NCI-H1930 (cell line): ENCODE measurements at places on chromosomes 7 and 10.

DNA sequence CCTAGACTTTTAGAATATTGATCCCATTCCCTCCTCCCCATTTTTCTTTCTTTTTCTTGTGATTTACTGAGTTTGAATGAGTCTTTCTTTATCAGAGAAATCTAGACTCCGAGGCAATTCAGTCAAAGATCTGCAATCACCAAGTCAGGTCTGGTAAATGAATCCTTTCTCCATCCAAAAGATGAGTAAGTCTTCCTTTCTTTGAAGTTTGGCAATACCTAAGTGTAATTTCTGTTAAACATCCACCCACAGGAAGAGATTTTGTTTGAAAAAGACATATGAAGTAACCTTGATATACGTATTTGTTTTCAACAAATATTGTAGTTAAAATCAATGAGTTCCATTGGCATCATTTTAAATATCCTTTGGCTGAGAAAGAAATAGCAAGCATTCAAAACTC, 58.3 kb downstream of the SLC39A12 start:
- no peak for DNase-seq

- no peak for DNase-seq
Observed at GRCh38 chr10:30079408-30079807, 20.0 kb upstream of the JCAD start.

GRCh38 chr10:51700228-51700817, 928 bp upstream of the CSTF2T start:
- DNase-seq = no peak

GRCh38 chr10:119541459-119542356, 811 bp downstream of the RGS10 start:
- no peak for DNase-seq

DNA sequence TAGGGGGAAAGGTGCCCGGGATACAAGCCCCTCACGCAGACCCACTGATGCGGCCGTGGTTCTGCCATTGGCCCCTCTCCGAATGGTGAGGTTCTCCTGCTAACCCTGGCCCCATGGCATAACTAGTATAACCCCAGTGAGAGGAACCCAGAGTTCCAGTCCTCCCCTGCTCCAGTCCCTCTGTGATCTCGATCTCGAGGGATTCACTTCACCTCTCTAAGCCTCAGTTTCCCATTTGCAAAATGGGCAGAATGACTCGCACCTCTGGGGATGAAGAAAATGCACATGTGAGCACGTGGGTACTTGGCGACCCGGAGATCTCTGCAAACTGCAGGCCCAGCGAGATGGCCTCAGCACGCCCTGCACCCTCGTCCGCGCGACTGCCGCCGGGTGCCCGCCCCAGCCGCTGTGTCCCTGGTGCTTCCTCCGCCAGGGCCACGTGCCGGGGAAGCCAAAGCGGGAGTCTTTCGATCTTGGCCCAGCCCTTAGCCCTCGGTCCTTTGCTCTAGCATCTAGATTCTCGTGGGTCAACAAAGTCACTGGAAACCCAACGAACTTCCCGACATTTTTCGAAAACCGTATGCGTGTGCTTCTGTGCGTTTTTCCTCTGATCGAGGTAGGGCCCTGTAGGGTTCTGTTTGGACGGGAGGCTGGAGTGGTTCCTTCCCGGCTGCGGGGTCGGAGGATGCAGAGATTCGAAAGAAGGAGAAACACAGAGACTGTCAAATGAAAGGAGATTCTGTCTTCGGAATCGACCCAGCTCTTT, 169.8 kb downstream of the UBE2H start:
- no peak for DNase-seq

DNA sequence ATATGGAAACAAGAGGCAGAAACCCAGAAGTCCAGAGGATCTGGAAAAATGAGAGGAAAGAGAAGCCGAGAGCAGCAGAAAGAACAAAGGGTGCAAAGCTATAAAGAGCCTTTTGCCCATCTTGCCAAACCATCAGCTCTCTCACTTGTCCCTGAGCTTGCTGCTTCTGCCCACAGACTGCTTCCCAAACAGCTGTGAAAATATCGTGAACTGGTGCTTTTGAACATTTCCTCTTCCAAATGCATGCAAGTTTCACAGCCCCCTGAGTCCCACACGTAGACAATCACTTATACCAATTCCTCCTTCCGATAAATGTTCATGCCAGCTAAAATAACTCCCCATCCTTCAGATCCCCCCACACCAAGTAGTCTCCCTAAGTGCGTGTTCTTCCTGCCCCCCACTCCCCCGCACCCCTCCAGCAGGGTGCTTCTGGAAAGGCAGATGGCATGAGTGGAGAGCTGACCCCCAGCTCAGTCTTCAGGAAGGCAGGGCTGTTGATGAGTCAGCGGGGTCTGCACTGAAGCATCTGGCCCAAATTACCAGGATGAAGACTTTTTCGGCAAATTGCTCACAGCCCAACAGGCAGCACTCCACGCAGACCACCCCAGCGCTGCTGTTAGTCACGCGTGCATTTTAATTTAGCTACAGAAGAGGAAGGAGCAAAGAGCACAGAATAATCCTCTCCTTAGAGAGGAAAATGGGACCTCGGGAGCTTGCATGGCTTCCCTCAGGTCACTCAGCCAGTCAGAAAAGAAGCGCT, 76.1 kb upstream of the KCNMA1 start:
- DNase-seq = no peak

- DNase-seq = no peak
Observed at GRCh38 chr7:47097431-47097830, 484.5 kb downstream of the TNS3 start.

- no peak for DNase-seq
Observed at GRCh38 chr7:84339306-84339705, 144.7 kb upstream of the SEMA3A start.

DNA sequence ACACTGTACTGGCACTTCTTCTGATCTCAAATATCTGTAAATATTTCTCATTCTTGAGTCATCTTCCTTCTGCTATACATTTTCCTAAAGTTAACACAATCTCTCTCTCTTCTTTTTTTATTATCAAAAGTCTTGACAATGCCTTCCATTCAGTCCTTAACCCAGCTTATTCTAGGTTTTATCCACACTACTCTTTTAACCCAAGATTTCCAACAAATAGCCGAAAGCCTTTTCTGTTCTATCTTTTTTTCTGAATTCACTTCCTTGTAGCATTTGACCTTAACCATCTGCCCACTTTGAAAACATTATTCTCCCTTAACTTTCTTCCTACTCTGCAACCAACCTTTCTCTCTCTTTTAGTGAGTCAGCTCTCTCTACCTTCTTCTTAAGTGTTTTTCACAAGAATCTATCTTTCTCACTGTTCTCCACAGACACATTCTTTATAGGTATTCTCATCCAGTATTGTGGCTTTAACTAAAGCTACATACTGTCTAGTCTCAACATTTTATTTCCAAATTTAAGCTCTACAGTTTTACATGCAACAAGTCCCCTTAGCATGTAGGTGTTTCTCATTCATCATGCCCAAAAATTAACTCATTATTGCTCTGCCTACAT, 915.6 kb downstream of the KCNMA1 start:
- DNase-seq = no peak

DNA sequence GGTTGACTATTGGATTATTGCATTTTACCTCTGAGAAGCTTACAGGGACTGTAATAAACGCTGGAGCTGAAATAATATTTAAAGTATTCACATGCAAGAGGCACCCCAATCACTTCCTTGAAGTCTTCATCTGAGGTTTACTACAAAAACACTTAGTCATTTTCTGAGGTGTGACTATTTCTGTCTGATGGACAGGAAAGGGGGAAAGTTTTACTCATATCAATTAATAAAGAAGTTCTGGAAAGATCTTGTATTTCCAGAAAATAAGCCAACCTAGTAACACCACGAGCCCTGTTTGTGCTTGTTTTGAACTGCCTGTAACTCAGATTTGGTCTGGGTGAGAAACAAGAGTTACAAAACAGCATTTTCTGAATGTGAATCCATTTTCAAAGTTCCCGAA, 63.9 kb upstream of the PRKCQ start:
- no peak for DNase-seq

DNA sequence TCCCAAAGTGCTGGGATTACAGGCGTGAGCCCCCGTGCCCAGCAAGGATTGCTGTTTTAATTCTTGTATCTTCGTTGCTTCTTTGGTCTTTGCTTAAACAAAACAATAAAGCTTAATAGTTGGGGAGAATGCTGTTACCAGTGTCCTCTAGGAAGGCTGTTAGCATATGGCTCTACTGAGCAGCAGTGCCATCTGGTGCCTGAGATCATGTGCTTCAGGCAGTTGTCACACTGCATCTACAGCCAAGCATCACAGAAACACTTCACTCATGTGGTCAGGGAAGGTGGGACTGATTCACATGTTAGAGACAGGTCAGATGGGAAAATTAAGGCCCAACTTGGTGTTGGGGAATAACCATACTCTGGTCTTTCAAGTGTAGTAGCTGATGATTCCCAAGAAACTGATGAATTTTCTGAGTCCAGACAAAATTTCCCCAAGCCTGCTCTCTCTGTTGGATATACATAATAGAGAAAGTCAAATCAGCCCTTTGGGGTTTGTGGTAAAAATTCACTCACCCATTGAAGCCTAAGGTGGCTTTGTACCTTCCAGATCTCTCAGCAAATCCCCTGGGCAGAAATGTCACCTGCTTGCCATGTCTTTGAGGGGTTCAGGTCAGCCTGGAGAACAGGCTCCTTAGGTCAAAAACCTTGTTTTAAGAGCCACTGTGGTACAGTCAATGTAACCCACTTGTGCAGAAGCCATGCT, 28.4 kb downstream of the UBE2D4 start:
- DNase-seq = no peak

DNA sequence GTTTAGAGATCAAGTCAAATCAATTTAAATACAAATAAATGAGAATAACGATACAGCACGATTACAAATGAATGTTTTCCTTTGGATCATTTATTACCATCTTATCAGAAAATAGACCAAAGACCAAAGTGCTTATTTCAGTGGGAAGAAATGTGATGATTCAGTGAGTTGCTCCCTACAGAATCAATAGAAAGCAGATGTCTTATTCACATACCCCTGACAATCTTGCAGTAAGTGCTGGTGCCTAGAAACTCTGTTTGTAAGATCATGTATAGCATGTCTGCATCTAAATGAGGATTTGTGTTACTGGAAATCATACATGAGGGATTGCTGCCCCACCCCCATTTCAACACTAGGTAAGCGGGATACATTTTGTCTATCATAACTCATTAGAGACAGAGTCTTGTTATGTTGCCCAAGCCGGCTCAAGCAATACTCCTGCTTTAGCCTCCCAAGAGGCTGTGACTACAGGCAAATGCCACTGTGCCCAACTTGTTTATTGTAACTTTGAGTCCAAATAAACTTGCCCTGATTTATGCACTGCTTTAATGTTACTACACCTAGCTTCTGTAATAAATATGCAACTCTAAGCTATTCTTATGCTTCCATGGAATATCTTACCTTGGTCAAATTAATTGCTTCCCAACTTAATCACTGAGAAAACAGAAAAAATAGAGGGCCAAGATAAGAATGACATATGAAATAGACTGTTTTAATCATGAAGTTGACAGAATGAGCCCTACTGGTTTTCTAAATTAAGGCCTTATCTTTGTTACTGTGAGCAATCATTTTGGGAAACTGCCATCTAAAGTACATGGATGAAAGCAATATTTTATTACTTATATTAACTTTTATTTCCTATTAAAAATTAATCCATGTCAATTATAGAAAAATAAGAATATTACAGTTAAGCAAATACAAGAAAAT, 82.5 kb downstream of the AHR start:
- DNase-seq = no peak

- no peak for DNase-seq
Observed at GRCh38 chr10:132743925-132744490, 41.9 kb downstream of the NKX6-2 start.

GRCh38 chr10:114683162-114683561, 25.1 kb upstream of the ABLIM1 start:
- no peak for DNase-seq

DNA sequence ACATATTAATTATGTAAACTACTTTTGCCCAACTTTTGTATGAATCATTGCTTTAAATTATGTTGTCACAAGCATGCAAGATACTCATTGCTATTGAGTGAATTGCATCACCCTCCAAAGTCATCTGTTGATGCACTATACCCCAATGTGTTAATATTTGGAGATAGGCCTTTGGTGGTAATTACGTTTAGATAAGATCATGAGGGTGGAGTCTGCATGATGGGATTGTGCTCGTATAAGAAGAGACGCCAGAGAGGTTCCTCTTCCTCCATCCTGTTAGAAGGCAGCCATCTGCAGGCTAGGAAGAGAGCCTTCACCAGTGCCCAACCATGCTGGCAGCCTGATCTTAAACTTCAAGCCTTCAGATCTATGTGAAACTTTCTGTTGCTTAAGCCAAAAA, 95.3 kb upstream of the MAGI2 start:
- DNase-seq = no peak

DNA sequence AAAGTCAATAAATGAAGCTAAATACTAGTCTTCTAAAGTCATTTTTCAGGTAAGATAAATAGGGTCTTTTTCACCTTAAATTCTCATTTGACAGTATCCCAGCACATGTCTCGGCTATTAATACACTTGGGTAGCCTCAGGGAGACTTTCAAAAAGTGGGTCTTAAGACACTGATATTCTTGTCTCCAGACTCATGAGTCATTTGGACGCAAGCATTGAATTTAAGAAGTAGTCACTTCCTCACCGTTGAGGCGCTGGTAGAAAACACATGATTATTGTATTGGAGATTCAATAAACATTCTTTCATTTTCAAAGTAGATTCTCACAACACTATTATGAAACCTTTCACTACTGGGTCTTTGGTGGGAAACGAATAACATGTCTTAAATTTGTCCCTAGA, 108.9 kb upstream of the SP8 start:
- DNase-seq = no peak

GRCh38 chr10:126264102-126265018, 123.9 kb downstream of the ADAM12 start:
- no peak for DNase-seq

GRCh38 chr10:132281915-132282666, 25.7 kb downstream of the STK32C start:
- DNase-seq = no peak

- no peak for DNase-seq
Observed at GRCh38 chr7:159119026-159119741, 25.5 kb downstream of the VIPR2 start.

DNA sequence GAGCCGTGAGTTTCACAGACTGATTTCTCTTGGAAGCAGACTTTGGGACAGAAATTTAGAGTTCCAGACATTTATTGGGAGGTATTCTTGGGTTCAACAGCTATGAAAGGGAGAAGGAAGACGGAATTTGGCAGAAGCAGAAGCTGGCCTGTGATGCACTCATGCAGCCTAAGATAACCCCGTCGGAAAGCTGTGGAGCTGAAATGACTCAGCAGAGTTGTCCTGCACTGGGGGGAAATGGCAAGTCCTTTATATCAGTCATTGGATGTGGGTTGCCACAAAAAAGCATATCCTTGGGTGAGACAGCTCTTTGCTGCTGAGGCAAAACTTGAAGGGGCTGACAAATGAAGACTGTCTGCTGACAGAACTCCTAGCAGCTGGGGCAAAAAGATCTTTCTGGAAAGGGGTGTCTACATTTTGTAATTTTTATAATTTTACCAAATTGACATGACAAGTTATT, 11.5 kb upstream of the MICU1 start:
- no peak for DNase-seq

GRCh38 chr10:79490400-79491142, 21.8 kb upstream of the EIF5AL1 start:
- no peak for DNase-seq

GRCh38 chr10:107856047-107856315, 691.5 kb upstream of the SORCS1 start:
- no peak for DNase-seq
